ENCODE measurements at places on chromosomes 12 and 14.

DNA sequence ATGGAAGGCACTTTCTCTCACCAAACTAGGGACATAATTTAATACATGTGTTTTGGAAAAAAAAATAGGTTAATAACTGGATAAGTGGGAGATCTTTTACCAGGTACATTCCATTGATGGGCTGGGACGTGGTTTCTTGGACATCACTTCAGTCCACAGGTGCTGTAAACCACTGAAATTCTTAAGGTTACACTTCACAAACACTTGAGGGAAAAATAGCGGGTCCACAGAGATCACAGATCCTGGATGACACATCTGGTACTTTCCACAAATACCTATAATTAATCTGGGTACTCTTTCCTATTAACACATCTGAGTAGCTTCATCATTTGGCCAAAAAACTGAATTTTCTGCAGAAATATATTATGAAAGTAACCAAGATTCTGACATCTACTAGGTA lies 85.0 kb downstream of the POLR3B start:
- DNase-seq = no peak

GRCh38 chr12:57839996-57840395 lies 6.5 kb downstream of the CTDSP2 start:
- no peak for DNase-seq

DNA sequence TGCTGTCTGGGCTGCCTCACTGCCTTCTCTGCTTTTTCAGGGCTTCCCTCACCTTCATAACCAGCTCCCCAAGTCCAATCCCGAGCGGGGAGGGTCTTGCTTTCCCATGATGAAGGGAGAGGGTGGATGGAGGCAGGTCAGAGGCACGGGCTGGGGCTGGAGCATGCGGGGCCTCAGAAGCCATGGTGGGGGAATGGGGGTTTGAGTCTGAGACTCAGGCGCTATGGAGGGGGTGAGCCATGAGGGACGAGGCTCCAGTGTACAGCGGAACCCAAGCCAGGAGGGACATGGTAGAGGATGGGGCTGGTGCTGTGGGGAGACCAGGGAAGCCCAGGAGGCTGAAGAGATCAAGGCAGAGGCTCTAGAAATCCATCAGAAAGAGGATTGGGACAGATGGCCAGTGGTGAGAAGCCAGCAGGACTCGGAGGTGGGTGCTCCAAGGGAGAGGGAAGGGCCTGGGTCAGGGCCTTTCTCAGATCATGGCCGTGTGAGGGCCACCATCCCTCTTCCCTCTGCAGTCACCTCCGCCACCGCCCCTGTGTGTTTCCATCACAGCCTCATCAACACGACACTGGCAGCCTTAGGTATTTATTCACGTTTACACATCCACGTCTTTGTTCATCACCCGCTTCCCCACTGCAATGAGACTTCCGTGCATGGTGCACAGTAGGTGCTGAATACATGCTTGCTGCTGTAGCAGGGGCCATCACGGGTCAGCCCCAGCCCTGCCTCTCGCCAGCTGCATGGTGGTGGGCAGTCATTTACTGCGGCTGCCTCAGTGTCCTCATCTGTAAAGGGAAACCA lies 144.7 kb downstream of the ADGRD1 start:
- no peak for DNase-seq

GRCh38 chr12:4144676-4145075 lies 128.9 kb upstream of the CCND2 start:
- no peak for DNase-seq

DNA sequence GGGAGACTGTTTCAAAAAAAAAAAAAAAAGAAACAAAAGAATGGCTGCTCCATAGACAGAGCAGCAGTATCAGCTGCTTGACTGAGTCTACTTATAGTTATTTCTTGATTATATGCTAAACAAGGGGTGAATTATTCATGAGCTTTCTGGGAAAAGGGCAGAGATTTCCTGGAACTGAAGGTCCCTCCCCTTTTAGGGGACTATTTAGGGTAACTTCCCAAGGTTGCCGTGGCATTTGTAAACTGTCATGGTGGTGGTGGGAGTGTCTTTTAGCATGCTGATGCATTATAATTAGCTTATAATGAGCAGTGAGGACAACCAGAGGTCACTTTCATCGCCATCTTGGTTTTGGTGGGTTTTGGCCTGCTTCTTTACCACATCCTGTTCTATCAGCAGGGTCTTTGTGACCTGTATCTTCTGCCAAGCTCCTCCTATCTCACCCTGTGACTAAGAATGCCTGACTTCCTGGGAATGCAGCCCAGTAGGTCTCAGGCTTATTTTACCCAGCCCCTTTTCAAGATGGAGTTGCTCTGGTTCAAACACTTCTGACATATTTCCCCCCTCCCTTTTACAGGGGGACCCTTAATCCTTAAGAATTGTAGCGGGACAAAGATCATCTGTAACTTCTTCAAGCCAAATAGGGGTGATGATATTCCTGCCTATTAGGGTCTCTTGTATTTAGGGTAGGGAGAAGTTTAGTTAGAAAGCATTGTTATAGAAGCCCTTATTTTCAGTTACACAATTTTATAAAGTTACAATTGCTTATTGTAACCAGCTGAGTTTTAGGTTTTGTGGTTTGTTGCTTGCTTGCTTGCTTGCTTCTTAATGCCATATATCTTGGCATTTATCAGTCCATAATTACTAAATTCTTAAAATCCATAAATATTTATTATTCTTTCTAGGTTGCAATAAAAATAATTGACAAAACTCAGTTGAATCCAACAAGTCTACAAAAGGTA lies 42.5 kb downstream of the MARK3 start:
- no peak for DNase-seq

- DNase-seq = no peak
These were observed 4.1 kb upstream of the ACTN1 start for GRCh38 chr14:68983191-68983590.

DNA sequence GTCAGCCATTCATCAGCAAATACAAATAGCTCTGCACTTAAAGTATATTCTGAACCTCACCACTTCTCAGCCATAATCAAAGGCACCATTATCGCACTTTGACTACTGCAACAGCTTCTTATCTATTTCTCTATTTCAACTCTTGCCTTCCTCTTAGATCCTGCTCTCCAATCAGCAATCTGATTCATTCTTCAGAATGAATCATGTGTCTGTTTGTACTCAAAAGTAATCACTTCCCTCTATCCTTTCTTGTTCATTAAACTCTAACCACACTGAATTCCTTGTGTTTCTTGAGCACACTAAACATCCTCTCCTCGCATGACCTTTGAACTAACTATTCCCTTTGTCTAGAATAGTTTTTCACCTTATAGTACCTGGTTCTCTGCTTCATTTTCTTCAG lies 12.8 kb upstream of the OR4E1 start:
- no peak for DNase-seq

- no peak for DNase-seq
These were observed 315.6 kb upstream of the PRKD1 start for GRCh38 chr14:30243207-30243606.

- no peak for DNase-seq
These were observed 84.5 kb downstream of the VRK1 start for GRCh38 chr14:96881713-96882112.

DNA sequence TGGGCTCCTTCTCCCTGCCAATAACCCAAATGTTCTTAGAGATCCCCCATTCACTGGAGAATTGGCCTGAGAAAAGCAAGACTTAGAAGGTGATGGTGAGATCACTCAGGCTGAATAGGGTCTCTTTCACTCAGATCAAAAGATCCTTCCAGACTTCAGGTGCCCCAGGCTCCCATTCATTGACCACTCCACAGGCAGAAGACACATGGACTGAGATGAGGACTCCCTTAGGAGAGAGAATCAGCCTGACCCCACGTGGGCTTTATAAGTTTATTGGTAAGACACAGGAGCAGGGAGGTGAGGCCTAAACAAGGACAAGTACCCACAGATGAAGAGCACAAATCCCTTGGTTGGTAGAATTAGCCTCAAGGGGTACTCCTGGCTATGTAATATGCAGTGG lies 6.1 kb upstream of the KRT72 start:
- DNase-seq = no peak

GRCh38 chr14:50954811-50955372 lies 10.6 kb upstream of the PYGL start:
- DNase-seq = no peak

DNA sequence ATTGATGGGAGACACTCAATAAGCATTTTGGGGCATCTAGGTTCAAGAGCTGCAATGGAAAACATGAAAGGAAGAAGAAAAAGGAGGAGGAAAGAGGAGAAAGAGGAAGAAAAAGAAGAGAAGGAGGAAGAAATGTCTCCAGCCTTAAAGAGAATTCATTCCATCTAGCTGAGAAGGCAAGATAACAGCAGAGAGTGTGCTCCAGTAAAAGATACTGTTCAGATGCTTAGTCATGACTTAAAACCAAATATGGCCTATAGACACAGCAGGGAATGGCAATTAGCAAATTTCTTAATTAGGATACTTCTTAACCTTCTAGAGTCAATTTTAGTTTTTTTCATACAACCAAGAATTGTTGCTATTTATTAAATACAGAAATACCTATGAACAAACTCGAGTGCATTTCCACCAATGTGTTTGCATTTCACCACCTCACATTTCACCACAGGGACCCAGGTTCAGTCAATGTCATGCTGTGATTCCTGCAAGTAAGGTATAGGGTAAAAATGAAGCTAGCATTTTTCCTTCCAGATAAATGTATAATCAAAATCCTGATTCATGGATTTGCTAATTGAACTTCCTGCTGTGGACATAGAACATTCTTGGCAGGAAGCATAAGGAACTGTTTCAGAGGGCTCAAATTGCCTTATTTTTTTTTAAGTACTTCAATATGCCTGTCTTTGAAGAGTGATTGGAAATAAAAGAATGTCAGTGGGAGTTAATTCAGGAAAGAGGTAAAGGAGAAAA lies 177.8 kb downstream of the RPS29 start:
- no peak for DNase-seq

DNA sequence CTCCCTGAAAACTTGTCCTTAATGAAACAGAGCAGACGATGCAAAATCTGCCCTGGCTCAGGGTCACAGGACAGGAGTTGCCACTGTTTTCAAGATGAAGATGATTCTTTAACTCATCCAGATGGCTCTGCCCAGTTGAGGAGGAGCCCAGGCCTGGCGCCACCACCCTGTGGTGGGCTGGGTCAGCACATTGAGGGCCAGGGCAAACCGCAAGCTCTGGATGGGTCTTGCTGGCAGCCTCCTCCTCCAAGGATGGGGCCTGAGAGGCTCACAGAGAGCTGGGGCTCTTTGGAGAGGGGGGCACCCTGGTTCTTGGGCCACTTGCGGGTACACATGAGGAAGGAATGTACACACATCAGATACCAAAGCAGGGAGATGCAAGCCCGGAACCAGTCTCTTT lies 158.2 kb downstream of the NUAK1 start:
- no peak for DNase-seq

- no peak for DNase-seq
These were observed 16.0 kb upstream of the CMAS start for GRCh38 chr12:22029991-22030390.
